H54 (cell line): ENCODE measurements at places on chromosomes 7 and 10.

- no peak for DNase-seq
Observed at GRCh38 chr10:81594991-81595390, 280.0 kb upstream of the NRG3 start.

DNA sequence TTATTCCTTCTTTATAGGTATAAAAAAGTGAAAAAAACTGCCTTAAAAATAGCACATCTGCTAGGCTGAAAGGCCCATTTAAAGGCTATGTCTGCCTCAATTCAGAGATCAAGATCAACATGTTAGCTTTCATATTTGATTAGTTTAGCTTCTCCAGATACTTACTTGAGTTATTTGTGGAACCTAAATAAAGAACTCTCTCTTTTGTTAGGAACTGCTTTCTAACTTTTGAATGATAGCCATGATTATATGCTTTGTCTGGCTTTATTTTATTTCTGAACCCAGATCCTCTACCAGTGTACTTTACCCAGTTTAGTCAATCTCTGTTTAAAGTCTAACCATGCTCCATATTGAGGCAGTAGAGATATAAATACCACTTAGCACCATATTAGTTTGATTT is 515.5 kb upstream of the SEMA3D start:
- DNase-seq: no peak

- no peak for DNase-seq
Observed at GRCh38 chr10:13608246-13608853, 21.6 kb downstream of the PRPF18 start.

DNA sequence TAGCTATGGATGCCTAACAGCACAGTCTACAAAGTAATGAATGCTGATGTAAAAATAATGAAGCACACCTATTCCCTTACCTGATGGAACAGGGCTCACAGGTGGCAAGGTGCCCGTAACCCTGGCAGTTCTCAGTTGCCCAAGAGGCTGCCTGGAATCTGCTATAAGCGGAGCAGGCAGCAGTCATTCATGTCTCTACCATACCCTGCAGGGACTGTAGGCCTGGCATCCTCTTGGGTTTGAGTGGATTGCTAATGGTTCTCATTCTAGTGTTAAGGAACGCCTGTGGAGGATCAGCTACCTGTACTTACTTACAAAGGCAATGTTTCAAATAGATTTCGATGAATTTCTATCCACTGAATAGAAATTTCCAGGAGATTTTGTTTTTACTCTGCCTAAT is 38.4 kb downstream of the BAIAP2L1 start:
- DNase-seq: no peak

- no peak for DNase-seq
Observed at GRCh38 chr10:22999942-23000341, 72.1 kb downstream of the ARMC3 start.

- no peak for DNase-seq
Observed at GRCh38 chr7:149642589-149642988, 130.8 kb downstream of the ZNF467 start.

DNA sequence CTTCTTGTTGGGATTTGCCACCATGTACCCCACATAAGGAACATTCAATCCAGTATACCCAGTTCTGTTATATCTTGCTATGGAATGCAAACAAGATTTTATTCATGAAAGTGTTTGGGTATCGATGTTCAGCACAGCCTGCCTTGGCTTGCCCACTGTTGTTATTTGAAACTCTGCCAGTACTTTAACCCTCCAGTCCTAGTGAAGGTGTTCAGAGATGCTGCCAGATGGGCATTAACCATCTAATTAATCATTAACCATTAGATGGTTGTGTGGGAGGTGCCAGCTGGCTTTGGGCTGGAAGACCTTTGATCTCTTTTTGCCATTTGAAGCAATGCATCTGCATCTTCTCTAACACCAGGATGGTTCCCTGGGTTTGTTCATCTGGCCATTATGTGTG is 363.0 kb downstream of the SH2D4B start:
- no peak for DNase-seq

DNA sequence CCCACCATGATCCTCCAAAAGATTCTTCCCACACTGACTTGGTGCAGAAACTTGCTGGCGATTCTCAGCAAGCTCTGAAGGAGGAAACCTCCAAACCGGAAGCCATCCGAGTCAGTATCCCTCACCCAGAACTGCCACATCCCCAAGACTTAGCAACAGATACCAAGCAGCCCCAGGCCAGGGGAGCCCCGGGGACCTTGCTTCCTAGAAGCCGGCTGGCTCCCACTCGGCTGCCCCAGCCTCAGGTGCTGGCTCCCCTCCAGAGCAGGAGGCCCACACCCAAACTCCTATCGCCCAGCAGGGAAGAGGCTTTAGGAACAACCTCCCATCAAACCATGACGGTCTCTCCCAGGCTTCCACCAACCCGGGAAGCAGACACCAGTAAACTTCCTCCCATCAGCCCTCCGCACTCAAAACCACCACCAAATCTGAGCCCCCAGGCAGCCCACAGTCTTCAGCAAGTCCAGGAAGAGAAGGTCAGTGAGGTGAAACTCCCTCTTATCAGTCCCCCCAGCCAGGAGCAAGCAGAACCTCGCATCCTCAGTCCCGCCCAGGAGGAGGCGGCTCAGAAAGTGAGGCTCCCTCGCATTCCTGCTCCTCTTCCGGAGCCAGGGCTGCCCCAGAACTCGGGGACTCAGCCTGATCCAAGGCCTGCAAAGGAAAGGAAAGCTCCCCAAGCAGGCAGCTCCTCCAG is 82.3 kb downstream of the LRGUK start:
- no peak for DNase-seq

DNA sequence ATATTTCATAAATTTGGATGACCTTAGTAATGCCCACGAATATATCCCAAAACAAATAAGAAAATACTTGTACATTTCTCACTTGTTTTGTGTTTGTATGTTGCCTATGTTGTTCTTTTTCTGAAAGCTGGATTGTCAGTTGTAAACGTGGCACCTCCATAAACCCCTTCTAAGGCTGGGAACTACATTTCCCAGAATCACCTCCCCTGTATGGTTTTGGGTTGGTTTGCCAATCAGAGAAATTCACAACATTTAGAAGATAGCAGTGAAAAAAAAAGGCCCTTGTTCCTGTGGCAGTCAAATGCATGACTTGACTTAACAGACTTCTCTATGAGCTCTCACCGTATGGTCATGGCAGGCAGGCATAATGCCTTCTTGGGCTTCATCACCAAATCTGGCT is 676.3 kb upstream of the STEAP1 start:
- DNase-seq: no peak

- DNase-seq: no peak
Observed at GRCh38 chr10:86954681-86955500, 2.5 kb downstream of the MMRN2 start.

GRCh38 chr10:100970914-100971811 is 1.9 kb downstream of the SEMA4G start:
- no peak for DNase-seq

- no peak for DNase-seq
Observed at GRCh38 chr7:131974671-131975070, 418.2 kb upstream of the PODXL start.

GRCh38 chr7:2018569-2019460 is 213.9 kb downstream of the MAD1L1 start:
- DNase-seq: peak; percentile 98

DNA sequence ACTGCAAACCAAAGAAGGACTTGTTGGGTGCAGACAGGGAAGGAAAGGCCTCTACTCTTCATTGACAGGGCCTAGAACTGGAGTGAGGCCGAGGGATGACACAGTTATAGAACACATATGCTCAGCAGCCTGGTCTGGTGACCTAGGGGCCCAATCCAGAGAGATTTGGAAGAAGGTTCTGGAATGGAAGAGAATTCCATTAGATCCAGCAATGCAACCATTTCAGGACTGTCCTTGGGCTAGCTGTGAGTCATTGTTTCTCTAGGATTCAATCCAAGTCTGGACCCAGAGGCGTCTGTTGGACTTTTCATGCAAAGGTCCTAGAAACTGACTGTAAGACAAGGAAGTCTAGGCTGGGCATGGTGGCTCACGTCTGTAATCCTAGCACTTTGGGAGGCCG is 59.2 kb downstream of the WIPF3 start:
- peak; percentile 65 for DNase-seq

DNA sequence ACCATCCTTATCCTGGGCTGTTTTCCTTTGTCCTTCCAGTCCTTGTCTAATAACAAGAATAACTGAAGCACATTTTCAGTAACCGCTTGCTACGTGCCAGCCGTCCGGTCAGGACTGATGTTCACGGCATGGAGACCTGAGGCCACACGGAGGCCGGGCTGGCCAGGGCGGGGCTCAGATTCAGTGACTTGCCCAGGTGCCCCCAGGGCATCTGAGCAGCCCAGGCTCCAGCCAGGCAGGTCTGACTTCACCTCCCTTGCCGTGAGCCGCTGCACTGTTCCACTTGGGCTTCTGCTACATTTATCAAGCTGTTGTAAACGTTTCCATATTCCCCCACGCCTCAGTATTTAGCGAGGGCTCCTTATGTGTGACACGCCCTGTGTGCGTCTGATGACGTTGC is 43.6 kb upstream of the AP5Z1 start:
- DNase-seq: no peak

GRCh38 chr10:91198781-91199180 is 21.7 kb upstream of the PCGF5 start:
- no peak for DNase-seq

- no peak for DNase-seq
Observed at GRCh38 chr10:58897708-58898107, 278.7 kb upstream of the PHYHIPL start.

DNA sequence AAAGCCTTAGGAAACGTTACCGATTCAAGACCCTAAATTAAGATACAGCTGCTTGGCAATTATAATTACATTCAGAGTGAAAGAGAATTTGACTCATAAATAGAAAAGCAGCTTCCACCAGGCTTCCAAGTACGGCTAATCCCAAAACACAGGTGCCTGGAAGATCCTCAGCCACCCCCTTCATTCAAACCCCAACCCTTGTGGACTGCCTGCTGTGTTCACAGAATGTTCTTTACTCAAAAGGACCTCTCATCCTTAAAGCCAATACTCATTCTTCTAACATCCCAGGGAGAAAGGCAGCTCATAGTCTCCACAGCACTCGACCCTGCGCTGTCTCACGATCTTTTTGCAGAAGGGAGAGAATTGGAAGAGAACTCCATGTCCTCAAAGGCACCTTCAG is 32.9 kb downstream of the RNF32 start:
- no peak for DNase-seq

DNA sequence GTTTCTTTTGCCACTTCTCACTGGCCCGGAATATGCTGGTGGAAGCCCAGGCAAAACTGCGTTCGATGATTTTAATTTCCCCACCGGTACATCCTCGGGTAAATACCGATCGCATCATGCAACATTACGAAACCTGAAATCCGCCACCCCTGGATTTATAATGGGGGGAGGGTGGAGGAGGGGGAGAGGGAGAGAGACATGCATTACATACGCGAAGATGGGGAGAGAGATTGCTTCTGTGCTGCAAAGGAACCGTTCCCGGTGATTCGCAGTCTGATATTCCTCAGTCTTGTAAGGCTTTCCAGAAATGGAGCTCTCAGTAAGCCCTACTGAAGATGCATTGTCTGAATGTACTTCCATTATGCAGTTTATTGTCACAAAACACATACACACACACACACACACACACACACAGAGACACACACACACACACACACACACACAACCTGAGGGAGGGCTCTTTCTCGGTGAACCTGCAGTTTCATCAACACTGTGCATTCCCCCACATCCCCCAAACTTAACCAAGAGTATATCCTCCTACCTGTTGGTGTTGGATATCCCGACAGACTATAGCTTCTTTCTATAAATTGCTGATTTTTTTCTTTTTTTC is 741 bp downstream of the GPR85 start:
- DNase-seq: no peak

- DNase-seq: no peak
Observed at GRCh38 chr7:100044718-100045117, 4.9 kb upstream of the ZSCAN21 start.

GRCh38 chr7:100562195-100563099 is 11.3 kb downstream of the SAP25 start:
- no peak for DNase-seq

GRCh38 chr10:2760736-2761135 is 306.6 kb upstream of the PFKP start:
- no peak for DNase-seq

DNA sequence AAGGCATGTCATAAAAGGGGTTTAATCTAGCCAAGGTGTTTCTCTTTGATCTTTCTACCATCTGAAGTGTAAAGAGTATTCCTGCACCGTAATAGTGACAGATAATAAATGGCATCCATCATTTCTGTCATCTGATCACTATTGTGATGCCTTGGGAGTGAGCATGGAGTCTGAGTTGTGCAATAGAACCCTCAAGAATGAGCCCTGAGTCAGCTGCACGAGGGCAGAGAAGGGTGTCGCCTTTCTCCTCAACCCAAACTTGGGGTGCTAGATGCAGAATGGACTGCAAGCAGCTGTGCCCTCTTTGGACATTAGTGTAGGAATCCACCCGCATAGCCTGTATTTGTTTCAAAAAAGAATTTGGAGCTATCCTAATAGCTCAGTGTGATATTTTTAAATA is 115.2 kb downstream of the ZNF37A start:
- DNase-seq: no peak

GRCh38 chr7:40156988-40157387 is 22.2 kb downstream of the SUGCT start:
- DNase-seq: no peak

DNA sequence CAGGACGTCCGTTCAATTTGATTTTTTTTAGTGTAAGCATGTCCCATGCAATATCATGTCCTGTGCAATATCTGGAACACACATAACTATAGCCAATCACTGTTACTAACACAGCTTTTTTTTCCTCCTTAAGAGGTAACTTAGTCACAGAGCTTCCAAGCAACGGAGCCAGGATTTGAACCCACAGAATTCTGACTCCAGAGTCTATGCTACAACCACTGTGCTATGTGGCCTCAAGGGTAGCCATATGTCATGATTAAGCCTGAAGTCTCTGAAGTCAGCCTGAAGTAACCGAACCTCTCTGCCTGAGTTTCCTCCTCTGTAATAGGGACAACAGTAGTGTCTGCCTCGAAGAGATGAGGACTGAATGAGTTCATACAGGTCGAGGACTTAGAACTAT is 42.2 kb upstream of the TCF7L2 start:
- peak; percentile 16 for DNase-seq

GRCh38 chr7:2272031-2272430 is 30.0 kb downstream of the NUDT1 start:
- DNase-seq: no peak

- no peak for DNase-seq
Observed at GRCh38 chr10:54133203-54133602, 667.8 kb downstream of the PCDH15 start.

DNA sequence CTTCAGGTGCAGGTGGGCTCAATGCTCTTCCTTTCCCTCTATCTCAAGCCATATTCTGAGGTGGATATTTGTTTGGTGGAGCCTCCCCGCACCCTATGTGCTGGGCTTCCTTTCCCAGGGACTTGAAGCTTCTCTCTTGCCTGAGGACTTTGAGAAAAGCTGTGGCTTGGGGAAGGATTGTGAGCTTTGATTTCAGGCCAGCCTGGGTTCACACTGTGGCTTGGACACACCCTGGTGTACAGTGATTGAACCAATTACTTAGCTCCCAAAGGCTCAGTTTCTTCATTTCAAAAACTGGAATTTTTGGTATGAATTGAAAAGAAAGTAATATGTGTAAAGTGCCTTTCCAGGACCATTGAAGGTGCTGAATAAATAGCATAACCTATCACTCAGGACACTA is 224.5 kb upstream of the GLI3 start:
- no peak for DNase-seq
